LHCN-M2 (cell line): ENCODE measurements at places on chromosomes 1 and 21. TPM values are rescaled to one million over a fixed set of nuclear protein-coding genes. Genes with fewer than 3 reads are reported as not detected.

DNA sequence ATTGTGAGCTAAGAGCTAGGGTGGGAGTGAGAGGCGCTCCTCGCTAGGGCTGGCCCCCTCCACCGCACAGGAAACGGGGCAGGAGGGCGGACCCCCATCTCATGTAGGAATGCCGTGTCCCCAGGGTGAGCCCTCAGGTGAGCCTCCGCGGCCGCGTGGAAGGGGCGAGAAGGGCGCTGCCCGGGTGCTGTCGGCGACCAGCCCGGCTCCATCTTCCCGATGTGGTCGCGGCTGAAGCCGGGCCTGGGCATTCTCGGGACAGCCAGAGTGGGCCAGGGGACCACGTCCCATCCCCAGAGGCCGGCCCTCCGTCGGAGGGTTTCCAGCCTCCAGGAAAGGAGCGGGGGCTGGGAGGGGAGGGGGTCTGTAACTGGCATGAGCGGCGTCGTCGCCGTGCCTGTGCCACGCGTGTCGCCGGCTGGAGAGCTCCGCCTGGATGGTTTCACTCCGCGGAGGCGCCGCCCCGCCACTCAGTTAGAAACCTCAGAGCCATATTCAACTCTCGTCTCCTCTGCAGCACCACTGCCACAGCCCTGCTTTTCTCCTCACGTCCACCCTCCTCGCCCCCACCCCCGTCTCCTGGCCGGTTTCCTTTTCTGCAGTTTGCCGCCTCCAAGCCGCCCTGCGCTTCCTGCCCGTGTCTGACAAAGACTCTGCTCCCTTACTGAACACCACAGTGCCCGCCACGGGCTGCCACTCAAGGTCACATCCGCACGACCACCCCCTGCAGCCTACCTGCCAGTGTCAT, at the start of gene TMEM269:
Gene TMEM269 (plus strand): TSS at position 46 of the 748 bp plus-strand sequence. CDS start 4,903 bp downstream, outside the sequence.
- no peak for DNase-seq

ZNF593OS gene
- total RNA-seq = not detected in 2 replicates

GRCh38 chr1:1630965-1631781, 800 bp upstream of the MMP23B start:
- DNase-seq = no peak

OR14K1 gene
- not detected in 2 replicates for total RNA-seq

SMG5 gene
- total RNA-seq = 66.1 and 74.9 TPM in 2 replicates

DNA sequence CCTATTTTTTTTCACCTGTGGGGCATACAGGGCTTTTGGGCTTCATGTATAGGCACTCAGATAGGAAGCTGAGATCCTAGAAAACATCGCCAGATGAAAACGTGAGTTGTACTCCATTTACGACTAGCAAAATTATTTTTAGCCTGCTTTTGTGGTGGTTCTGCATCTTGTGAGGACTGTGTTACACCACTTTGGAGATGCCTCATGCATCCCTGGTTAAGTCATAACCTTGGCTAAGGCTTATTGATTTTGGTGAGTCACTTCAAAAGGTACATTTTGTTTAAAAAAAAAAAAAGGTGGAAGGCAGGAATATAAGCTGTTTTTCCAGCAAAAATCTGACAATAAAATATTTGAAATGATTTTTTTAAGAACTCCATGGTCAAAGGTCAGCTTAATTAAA, 101.8 kb upstream of the OLFM3 start:
- DNase-seq = no peak

G0S2 gene
- 0.77 and 1.0 TPM in 2 replicates for total RNA-seq

DNA sequence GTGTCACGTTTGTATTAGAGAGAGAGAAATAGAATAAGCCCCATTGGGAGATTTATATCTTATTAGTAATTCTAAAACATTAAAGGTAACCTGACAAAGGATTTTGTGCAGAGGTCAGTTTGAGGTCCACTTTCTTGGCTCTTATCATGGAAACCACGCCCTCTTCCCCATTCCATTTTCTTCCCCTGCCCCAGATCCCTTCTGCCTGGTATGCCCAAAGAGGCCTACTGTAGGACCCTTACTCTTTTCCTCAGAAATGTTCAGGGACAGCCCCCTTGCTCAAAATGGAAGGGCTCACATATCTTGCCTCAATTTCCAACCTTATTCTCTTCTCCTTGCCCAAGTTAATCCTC, 9.6 kb downstream of the CCDC185 start:
- no peak for DNase-seq

BGLAP gene
- total RNA-seq = 2.0 and 4.3 TPM in 2 replicates

DNA sequence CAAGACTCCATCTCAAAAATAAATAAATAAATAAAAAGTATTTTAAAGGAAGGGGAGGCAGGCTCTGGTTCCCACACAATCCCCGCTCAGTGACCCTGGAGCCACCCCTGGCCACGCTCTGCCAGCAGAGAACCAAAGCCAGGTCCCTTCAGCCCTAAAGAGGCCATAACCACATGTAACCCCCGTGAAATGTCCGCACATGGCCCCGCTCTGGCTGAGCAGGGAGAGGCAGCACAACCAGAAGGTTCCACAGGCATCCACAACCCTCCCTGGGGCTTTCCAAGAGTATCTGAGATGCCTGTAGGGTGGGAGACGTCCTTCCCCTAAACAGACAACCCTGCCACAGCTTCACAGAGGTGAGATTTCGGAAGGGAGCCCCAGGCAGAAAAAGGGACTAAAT, 1.4 kb upstream of the ARF1 start:
- DNase-seq = no peak

- no peak for DNase-seq
Observed at GRCh38 chr1:56979986-56980755, 14.4 kb upstream of the C8B start.

DNA sequence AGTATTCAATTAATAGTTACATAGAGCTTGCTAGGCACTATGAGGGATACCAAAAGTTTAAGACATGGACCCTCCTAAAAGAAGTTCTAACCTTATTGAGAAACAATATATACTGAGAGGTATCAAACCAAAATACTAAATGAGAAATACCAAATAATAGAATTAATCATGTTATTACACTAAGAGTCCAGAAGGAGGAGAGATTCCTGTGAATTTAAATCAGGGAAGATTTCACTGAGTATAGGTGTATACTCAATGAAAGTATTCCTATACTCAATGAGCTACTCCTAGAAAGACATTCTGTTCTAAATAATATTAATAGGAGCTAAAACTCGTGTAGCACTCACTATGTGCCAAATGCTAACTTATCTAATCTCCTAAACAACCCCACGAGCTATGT, 9.4 kb downstream of the CR1L start:
- DNase-seq = no peak

GRCh38 chr1:31860581-31860980, 44.8 kb upstream of the SPOCD1 start:
- no peak for DNase-seq

GRCh38 chr1:236185687-236186086, 43.3 kb downstream of the GPR137B start:
- DNase-seq = no peak

KRTAP15-1 gene
- total RNA-seq = not detected in 2 replicates

DNA sequence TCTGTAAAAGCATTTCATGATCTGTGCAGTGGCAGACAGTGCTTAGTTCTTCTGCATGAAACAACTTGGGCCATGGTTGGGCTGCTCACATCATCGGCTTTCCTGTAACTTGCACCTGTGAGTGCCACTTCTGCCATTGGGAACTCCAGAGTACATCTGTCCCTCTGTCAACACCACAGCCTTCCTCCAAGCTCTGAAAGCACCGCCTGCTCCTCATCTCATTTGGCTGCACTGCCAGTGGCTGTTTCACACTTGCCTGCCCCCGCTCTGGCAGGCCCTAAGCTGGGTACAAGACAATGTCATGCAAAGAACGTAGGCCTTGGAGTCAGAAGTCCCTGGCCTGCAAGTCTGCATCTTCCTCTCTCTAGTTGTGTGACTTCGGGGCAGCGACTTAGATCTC, 46.4 kb downstream of the DDX20 start:
- DNase-seq = no peak

DNA sequence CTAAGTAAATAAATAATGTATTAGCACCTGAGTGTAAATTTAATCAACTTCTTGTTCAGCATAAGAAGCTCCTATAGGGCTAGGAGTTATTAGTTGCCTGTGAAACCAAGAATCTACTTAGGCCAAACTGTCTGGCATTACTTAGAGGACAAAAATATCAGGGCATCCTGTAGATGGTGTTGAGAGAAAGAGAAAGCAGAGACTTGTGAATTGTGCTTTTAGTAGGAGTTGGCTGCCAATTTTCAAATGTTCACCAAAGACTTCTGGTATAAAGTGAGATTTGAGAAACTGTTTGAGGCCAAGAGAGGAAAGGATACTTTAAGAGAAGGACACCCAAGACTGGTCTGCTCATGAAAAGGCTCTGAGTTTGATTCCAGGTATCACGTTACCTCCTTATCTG, 315.5 kb upstream of the DEPDC1 start:
- DNase-seq = no peak
